Cardiac septum (tissue), 1 donor: ENCODE measurements at places on chromosomes 5 and 9. TPM values are rescaled to one million over a fixed set of nuclear protein-coding genes. Genes with fewer than 3 reads are reported as not detected.

The LHX3 gene
- total RNA-seq, result not detected

The ZBED3 gene
- total RNA-seq, result 6.4 TPM

The SCGB3A2 gene
- not detected for total RNA-seq

The SLC2A6 gene
- total RNA-seq, result 3.6 TPM

The BAAT gene
- total RNA-seq, result 0.22 TPM

The IZUMO3 gene
- total RNA-seq, result not detected

The EMB gene
- total RNA-seq, result 7.8 TPM

The HRCT1 gene
- 1.5 TPM for total RNA-seq

The JADE2 gene
- 25.7 TPM for total RNA-seq

The ZNF483 gene
- total RNA-seq, result 7.4 TPM

The CARTPT gene
- total RNA-seq, result not detected

The HSDL2 gene
- total RNA-seq, result 103 TPM

The PCDHGB6 gene
- total RNA-seq, result 11.9 TPM

The CNTNAP3B gene
- total RNA-seq, result 1.2 TPM

The INSL6 gene
- total RNA-seq, result not detected

The CCNJL gene
- total RNA-seq, result 6.3 TPM

The PITX1 gene
- 0.83 TPM for total RNA-seq

The PLAC8L1 gene
- not detected for total RNA-seq

The PCDHB8 gene
- 2.3 TPM for total RNA-seq

The LCN6 gene
- total RNA-seq, result 4.5 TPM

The TEK gene
- total RNA-seq, result 21.0 TPM

The LURAP1L gene
- total RNA-seq, result 2.6 TPM

The CATSPER3 gene
- total RNA-seq, result 0.54 TPM
